Pulmonary artery endothelial cell (primary cell): ENCODE measurements at places on chromosomes 3 and 15.

DNA sequence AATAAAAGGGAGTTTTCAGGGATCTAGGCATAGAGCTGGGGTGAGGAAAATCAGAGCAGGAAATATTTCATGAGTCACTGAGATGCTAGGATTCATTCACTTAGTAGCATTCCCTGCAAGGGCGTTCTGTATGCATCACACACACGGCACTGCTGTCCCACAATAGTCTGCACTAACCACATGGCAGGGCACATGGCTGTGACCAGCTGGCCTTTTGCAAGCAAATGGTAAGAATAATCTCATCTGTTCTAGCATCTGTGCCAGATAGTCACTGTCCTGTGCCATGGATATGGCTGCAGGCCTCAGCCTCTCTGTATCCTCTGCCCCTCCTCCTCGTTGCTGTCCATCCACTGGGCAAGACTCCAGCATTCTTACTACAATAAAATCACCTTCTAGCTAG lies 37.8 kb downstream of the BOC start:
- no peak for DNase-seq

- no peak for DNase-seq
Measured at GRCh38 chr15:36603987-36604386, 24.6 kb downstream of the CDIN1 start.

- no peak for DNase-seq
Measured at GRCh38 chr3:52873433-52874159, 23.8 kb downstream of the STIMATE start.

GRCh38 chr15:22799902-22800301 lies 13.5 kb downstream of the NIPA1 start:
- no peak for DNase-seq

- no peak for DNase-seq
Measured at GRCh38 chr15:69729167-69729748, 276.6 kb downstream of the RPLP1 start.

DNA sequence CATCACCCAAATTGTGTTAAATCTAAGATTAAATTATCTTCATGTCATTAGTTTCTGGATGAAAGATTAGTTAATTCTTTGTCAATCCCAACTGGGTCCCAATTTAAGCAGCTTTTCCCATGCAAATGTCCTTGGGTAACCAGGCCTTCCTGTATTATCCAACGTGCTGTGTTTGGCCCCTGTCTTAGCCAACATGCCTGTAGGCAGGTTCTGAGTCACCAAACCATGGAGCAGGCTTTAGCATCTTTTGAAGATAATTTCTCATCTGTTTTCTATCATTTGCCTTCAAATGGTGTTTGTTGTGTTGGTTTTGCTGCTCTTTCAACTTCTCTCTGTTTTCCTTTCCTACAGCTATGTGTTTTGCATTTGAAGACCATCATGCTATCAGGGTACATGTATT lies 216.2 kb downstream of the ITPR1 start:
- no peak for DNase-seq
